ENCODE measurements at places on chromosomes 6 and 20.

GRCh38 chr6:25215881-25216280 is 63.3 kb upstream of the CARMIL1 start:
- no peak for DNase-seq

- no peak for DNase-seq
Measured at GRCh38 chr6:105199711-105200110, 19.9 kb upstream of the POPDC3 start.

- DNase-seq = no peak
Measured at GRCh38 chr6:99093456-99094190, 145.9 kb upstream of the FBXL4 start.

- no peak for DNase-seq
Measured at GRCh38 chr6:79628466-79629288, 2.5 kb upstream of the SH3BGRL2 start.

GRCh38 chr6:169439710-169440109 is 186.1 kb upstream of the THBS2 start:
- no peak for DNase-seq

- peak; percentile 34 for DNase-seq
Measured at GRCh38 chr6:35602133-35602946, 86.4 kb downstream of the FKBP5 start.

DNA sequence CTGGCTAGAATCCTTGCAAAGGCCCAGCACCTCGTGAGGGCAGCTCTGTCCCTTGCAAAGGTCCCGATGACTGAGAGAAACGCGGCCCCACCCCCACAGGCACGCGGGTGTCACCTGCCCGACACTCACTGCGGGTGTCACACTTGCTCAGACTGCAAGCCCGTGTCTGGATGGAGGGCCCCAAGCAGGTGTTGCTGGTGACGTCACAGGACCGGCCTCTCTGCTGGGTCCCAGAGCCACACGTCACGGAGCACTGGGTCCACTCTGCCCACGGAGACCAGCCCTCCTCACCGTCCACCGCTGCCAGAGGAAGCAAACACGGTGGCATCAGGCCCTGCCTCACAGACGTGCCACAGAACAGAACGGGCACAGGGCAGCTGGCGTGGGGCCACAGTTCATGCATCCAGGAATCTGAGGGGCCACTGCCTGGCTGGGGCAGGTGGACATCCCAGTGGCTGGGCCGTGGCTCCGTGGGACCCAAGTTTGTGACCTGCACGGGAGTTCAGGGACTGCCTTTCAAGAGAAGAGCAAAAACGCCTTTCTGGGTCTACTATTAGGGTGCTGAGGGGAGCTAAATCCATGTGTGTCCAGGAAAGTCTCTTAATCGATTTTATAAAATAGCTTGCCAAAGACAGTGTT is 16.0 kb downstream of the THBS2 start:
- DNase-seq = no peak

GRCh38 chr6:26271668-26272024 is 93.4 kb upstream of the BTN3A2 start:
- no peak for DNase-seq

DNA sequence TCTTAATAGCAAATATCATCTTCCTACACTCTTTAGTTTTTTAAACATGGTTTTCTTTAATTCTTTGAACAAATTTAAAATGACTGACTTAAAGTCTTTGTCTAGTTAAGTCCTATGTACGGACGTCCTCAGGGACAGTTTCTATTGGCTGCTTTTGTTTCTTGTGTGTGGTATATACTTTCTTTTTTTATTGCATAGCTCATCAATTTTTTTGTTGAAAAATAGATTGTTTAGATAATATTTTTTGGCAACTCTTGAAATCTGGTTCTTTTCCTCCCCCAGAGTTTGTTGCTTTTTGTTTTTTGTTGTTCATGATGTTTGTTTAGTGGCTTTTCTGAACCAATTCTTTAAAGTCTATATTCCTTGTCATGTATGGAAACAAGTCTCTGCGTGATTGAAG is 479.8 kb downstream of the PREX1 start:
- DNase-seq = no peak

DNA sequence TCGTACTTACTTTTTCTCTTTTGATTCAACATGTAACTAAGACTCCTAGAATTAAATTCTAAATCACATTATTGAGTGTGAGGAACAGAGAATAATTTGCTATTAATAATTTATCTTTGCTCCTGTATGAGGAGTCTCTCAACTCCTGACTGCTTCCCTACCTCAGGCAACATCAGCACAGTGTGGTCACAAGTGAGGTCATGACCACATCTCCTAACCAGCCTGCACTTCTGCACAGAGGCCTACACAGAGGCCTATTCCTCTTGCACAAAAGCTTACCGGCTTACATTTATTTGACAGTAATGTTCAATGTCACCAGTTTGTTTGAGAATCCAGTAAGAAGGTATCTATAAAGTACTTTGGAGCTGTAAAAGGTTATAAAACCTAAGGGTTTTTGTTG is 637.4 kb upstream of the MARCKS start:
- no peak for DNase-seq

- DNase-seq = no peak
Measured at GRCh38 chr6:11614534-11615213, 77.1 kb downstream of the TMEM170B start.

- DNase-seq = no peak
Measured at GRCh38 chr20:41030531-41031242, 2.1 kb downstream of the TOP1 start.

DNA sequence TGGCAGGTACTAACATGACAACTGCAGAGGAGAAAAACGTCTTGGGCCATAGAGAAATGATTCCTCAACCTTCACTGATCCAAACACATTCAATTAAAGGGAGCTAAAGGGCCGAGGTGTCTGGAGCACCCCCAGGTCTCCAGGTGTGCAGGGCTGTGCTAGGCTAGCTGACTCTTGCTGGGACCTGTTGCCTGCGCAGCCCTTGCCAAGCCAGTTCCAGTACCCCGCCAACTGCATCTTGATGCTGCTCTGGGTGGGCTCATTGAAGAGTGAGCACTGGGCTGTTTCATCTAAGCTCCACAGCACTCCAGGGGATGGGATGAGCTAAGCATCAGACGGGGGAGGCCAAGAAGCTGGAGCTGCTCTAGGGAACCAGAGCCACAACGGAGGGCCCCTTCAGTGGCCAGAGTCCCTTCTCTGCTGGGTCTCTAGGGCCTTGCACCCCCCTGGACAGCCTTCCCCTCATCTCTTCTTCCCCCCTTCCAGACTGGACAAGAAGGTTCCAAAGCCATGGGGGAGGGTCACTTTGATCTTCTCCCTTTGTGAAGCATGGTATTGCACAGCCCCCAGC is 15.9 kb downstream of the LEMD2 start:
- DNase-seq = no peak

- no peak for DNase-seq
Measured at GRCh38 chr6:37688078-37688850, 9.4 kb downstream of the MDGA1 start.

DNA sequence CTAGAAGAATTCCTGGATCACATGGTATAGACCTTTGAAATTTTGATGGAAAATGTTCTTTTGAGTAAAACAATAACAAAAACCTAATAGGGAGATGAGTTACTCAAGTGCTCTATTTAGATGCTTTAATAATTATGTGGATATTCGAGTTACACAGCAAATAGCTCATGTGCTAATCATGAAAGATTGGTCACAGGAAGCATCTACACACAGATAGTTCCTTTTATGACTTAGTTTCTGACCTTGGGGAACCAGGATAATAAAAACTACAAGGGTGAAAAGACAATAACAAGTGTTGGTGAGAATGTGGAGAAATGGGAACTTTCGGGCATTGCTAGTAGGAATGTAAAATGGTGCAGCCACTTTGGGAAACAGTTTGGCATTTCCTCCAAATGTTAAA is 19.7 kb downstream of the UBE2V1 start:
- no peak for DNase-seq

DNA sequence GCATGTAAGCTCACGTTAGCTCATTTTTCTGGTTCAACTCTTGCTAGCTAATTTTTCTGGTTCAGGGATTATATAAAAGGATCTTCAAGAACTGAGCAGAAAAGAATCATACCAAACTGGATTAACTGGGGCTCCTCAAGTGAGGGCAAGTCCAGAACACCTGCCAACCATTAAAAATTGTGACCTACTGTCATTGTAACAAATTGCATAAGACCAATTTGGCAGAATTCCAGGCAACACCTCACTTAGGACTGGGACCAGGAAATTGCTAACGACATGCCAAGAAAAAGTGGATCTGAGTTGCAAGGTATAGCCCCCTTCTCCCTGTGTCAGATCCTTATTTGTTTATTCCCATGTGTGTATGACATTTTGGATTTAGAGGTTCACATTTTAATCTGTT is 216.6 kb downstream of the HIVEP2 start:
- no peak for DNase-seq

GRCh38 chr20:1818895-1819294 is 76.3 kb upstream of the SIRPA start:
- DNase-seq = no peak

DNA sequence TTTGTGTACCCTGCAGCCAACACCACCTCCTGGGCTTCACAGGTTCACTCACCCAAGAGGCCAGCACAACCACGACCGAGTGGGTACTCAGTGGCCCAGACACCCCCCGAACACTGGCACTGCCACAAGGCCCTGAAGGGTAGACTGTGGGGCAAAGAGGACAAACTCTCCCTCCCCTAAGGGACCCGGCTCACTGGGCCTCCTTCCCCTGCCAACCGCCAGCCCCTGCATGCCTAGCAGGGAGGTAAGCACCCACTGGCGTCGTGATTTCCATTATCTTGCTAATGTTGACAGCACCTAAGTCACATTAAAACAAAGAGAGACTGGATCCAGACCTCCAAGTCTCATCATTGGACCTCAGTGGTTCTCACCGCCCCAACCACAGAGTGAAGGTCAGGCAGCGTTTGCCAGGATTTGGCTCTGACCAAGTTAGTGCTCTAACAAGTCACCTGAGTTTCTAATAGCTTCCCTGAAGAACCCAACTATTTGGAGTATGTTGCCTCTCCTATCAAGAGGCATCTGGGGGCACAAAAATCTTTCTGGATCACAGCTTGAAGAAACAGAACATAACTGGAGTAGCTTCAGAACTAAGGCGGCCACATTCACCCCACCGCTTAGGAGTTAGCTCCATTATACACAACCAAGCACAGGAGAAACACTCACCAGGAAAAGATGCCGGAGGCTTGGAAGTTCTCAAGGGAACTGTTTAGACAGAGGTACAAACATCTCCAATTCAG is 14.0 kb upstream of the APMAP start:
- DNase-seq = no peak

DNA sequence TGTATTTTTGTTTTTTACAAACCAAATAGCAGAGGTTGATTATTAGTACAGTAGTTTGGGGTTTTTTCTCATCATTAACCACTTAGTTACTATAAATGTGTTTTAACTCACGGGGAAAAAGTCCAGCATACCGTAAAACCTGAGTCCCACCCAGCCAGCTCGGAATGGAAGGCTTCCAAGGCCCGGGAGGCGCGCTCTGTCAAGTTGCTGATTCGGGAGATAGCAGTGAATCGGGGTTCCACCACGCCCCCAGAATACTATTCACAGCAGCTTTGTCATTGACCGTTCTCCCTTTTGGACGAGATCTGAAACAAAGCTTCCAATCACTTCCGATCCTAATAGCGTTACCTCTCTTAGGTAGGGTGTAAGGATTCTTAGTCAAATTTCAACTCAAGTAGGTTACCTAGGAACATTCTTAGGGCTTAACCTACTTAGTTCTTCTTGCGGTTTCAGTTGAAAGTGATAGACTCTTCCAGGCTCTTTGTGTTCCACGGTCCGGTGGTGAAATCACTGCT is 232.8 kb upstream of the QKI start:
- DNase-seq = no peak

GRCh38 chr6:38113825-38114576 is 294.5 kb downstream of the ZFAND3 start:
- no peak for DNase-seq

- DNase-seq = no peak
Measured at GRCh38 chr6:74253261-74253660, 557.3 kb downstream of the CD109 start.

DNA sequence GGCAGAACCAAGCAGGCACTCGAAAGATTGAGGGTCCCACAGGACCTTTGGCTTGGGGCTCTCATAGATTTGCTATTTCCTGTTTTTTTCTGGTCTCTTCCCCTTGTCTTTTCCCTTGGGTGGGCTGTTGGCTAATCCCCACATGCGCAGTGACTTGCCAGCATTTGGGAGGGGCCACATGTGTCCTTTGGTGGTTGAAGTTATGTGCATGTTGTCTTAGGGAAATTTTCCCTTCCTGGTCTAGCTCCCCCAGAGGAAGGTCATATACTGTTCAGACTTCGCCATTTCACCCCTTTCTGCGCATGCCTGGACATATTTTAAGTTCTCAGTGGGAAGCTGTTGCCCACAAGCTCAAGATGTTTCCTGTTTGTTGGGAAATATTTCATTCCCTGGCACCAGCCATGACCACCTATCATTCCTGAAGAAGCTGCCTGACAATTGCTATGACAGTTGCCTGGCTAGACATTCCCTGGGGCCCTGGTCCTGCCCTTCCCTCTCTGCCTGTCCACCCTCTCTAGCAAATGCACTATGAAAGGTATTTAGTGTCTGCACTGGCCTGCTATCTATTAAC is 156.2 kb upstream of the THBS2 start:
- DNase-seq = no peak

GRCh38 chr20:34922654-34923381 is 32.8 kb downstream of the GSS start:
- no peak for DNase-seq

DNA sequence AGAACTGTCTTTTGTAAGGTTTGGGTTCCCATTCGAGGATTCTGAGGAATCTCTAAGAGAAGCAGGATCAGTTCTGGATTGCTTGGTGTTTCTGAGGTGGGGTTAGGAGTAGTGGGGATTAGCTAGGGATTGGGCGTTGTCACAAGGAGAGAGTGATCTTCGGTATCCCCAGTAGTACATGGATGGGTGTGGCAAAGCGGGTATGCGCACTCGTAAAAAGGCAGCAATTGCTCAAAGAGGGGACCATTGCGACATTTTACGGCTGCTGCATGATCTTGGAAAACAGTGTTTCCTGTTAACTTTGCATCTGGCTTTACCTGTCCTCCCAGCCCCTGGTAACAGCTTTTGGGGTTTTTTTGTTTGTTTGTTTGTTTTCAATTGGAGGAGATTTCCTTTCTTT is 9.7 kb upstream of the ZSCAN9 start:
- DNase-seq = no peak

DNA sequence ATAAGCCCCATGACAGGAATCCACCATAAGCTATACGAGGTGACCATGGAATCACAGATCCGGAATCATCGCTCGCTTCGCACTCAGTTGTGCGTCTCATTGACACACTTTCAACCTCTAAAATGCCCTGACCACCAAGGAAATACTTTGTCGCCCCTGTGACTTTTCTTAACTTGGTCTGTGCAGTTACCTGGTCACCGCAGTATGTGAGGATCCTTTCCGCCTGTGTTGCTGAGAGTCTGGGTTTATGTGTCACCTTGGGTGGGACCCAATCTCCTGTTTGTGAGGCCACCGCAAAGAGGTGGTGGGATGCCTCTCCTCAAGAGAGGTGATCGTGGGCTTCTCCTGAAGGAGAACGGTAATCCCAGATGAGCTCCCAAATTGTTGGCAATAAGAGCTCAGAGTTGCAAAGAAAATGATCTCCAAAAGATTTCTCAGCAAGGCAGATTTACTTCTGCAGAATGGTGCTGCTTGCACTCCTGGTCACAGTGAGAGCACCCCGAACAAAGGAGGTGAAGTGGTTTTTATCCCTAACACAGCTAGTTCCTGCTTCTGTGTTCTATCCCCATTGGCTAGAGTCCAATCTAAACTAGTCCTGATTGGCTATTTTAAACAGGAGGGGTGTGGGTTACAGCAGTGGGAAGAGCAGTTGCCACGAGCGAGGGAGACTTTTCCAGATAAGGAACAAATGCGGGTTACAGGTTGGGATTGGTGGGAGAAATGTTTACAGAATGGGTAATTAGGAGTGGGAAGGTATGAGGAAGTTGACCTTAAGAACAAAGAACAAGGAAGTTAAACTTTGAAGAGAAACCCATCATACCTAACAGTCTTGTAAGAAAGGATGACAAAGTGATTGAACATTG is 9.1 kb upstream of the ZNFX1 start:
- DNase-seq = no peak

Measured in CD4-positive, alpha-beta T cell treated with Interleukin-17A for 1 hour (primary cell).